Stimulated activated CD8-positive, alpha-beta memory T cell treated with anti-CD3 and anti-CD28 coated beads, Interleukin-4, amount 100 ng/mL, for 4 hours (primary cell): ENCODE measurements at places on chromosomes 13 and 19.

- peak; percentile 29 for DNase-seq
Measured at GRCh38 chr13:27374650-27375049, 49.8 kb upstream of the GTF3A start.

DNA sequence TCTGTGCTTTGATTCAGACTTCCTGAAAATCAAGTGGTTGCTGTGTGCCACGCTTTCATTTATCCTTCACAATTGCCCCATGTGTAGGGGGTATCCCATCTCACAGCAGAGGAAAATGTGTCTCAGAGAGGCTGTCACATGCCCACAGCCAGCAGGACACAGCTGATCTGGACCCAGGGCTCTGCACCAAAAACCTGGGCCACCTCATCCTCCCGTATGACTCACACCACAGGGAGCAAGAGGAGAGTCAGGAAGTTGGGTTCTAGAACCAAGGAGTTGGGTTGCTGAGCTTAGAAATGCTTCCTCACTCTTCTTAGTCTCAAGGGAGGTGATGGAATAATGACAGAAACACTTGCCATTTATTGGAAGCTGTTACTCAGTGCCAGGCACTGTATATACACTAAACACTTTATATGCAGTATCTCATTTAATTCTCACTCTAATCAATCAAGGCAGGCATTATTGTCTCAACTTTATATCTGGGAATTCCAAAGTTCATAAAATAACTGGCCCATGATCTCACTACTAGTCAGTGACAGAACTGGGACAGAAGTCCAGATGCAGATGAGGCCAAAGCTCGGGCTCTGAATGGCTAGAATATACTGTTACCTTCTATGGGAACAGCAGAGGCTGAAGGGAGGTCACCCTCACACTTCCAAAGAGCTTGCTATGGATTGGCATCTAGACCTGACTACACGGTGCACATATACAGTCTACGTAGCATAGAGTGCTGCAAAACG, 47.7 kb upstream of the ATP12A start:
- DNase-seq, result no peak

DNA sequence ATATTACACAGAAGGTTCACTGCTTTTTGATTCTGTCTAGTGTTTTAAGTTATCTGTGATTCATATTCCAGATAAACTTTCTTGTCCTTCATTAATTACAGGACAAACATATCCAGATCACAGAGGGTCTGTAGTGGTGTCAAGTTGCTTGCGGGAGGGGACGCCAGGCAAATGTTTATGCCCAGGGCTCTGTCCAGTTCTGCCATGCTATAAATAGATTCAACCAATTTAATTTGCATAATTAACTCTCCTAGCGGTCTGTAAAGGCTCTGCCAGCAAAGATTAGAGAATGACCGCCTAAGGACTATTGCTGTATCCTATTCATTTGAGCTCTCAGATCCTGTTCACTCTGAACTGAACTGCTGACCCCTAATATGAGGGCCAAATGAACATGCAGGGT, 59.7 kb upstream of the TRPC4 start:
- DNase-seq, result no peak

GRCh38 chr13:22126433-22127021, 455.7 kb downstream of the FGF9 start:
- no peak for DNase-seq

GRCh38 chr13:102117175-102117831, 284.5 kb downstream of the FGF14 start:
- no peak for DNase-seq

DNA sequence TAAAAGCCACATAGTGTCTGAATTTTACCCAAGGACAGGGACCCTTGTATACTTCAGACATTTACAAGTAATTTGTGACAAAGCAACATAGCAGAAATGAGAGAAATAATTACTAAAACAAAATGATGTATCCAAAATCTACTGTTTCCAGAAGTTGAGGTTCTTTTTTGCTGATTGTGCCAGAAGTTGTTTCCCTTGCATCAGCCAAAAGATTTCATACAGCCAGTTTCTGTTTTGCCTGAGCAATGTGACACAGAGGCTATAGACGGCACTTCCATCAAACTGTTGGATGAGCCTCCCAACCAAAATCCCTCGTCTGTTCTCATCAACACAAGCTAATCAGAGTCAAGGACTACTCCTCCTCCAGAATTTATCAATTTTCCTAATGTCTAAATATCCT, 913.2 kb upstream of the GPC6 start:
- DNase-seq, result no peak

- DNase-seq, result no peak
Measured at GRCh38 chr13:53069800-53070199, 41.2 kb downstream of the OLFM4 start.

DNA sequence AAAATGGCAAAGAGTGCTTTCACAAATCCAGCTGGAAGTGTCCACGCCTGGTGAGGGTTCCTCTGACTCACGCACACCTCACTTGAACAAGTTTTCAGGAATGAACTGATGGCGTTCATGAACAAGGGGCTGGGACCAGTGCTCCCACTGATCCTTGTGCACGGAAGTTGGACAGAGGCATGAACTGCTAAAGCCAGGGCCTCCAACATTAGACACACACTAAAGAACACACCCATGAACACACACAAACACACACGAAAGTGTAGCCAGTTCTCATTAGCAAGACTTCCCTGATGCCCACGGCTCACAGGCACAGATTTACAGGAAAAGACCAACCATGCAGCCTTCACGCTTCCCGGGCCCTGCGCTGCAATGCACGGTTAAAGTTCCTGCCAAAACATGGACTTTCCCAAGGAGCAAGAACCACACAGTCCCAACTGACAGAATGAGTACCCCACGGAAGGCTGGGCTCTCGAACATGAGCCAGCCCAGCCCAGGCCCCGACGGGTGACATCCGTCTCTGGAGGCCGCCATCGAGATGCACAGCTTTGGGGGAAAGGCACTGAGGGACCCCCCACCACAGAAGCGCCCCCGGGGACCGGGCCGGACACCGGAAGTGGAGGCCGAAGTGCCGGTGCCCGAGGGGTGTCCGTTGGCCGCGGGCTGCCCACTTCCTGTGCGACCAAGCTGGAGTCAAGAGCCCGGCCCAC, 808 bp downstream of the DNMT1 start:
- DNase-seq, result no peak

GRCh38 chr13:51097353-51098043, 13.6 kb downstream of the C13orf42 start:
- DNase-seq, result no peak

DNA sequence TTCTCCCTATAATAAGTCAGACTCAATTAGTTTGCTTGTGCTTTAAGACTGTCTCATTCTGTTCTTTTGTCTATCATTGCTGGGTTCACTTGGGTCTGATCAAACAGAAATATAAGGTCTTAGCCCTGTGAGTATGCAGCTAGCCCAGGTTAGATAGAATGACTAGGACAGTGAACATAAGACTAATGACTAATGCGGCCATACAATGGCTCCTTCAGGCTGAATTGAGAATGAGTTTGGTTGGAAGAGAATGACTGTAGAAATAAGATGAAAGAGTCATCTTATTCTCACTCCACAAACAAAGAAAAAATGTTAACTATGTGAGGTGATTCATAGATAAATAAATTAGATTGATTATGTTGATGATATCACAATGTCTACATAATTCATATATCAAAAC, 50.1 kb upstream of the OBI1 start:
- DNase-seq, result no peak

- no peak for DNase-seq
Measured at GRCh38 chr13:84946192-84946591, 853.0 kb downstream of the SLITRK6 start.

DNA sequence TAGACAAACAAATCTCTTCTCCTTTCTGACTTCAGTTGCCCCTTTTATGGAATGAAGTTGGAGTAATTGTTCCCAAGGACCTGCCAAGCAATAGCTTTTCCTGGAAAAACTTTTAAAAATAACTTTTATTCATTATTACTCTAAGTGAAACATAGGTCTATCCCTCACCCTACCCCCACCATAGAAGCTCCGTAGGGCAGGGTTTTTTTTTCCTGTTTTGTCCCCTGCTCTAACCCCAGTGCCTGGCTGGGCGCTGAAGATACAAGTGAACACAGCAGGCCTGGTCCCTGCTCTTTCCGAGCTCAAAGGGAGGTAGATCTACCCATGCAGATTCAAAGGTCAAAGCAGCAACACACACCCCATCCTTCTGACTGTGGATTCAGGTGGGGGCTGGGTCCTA, 8.7 kb upstream of the GNG8 start:
- no peak for DNase-seq

- peak; percentile 4 for DNase-seq
Measured at GRCh38 chr19:38142176-38143035, 81.6 kb downstream of the DPF1 start.

DNA sequence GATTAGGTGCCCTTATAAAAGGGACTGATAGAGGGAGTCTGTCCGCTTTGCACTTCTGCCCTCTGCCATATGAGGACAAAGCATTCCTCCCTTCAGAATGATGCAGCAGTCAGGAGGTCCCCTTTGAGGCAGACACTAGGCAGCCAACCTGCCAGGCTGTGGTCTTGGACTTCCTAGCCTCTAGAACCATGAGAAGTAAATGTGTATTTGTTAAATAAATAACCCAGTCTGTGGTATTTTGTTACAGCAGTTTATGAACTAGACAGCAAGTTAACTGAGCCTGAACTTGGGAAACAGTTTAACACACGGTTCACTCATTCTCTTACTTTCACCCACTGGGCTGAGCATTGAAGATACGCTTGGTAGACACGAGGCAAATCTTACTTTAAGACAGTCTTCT, 313.2 kb downstream of the UQCRFS1 start:
- no peak for DNase-seq

DNA sequence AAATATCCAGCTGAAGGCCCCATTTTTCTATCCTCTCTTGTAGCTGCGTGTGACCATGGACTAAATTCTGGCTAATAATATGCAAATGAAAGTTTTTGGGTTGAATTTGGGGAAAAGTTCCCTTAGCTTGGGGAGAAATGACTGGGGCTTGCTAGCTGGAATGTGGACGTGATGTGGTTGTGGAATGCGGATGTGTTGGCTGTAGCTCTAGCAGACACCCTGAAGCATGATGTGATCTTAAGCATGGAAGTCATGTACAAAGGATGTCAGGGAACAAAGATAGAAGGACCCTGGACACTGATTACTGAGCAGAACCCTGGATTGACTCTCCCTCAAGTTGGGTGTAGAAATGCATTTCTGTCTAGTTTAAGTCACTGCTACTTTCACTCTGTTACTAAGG, 25.4 kb upstream of the SCEL start:
- no peak for DNase-seq

GRCh38 chr13:99086267-99087097, 108.6 kb upstream of the DOCK9 start:
- DNase-seq, result no peak

DNA sequence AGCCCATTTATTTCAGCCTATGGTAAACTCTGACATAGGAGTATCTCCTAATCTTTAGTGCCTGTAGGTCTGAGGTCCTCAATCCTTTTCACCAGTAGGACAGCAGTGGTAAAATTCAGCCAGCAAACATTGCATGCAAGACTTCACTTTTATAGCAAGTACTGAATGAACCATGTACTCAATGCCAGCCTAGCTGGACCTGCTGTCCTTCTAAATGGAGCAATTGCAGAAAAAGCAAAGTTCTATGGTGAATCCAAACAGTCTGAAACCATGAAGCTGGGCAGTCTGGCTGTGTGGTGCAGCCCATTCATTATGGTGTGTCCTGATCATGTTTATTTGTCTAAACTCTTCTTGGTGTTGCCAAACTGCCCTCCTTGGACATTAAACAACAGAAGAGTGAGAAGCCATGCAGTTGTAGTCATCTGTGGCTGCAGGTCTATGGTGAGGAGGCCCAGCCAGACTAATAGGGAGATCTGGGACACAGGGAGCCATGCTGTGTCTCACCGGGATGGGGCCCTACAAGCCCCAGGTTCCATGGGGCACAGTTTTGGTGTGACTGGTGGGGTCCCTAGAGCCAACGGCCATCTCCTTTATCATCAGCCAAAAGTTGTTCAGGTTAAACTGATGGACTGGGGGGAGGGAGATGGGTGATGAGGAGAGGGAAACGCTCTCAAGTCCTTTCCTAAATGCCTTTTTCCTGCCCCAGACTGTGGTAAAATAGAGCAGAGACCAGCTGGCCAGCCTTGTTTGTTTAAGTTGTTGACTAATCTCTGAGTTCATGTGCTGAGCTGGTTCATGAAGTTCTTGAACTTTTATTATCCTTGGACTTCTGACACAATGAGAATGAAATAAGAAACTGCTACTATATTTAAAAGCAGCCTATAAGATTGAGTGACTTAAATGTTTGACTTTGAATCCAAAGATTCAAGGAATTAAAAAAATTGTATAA, 20.6 kb upstream of the TNFSF11 start:
- DNase-seq, result no peak

GRCh38 chr13:106036870-106037269, 498.6 kb downstream of the EFNB2 start:
- DNase-seq, result no peak

- DNase-seq, result no peak
Measured at GRCh38 chr13:36211567-36211966, 2.8 kb downstream of the SOHLH2 start.

DNA sequence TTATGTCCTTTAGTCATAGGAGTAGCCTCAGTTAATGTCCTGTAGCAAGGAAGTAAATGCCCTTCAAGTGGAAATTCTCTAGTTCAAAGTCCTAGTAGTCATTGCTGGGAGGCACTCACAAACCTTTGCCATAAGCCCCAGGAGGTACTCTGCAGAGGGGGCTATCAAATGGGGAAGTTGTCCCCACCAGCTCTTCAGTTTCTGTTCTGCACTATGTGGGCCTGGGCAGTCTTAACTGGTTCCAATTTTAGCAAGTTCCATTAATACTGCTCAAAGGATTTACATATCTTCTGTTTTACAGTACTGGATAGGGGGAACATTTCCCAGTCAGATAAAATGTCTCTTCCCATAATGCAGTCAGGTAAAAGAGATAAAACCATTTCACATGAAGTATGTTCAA, 101.3 kb downstream of the B3GLCT start:
- no peak for DNase-seq

GRCh38 chr19:16216744-16217670, 19.3 kb downstream of the AP1M1 start:
- no peak for DNase-seq

GRCh38 chr19:28324275-28325060, 888.5 kb downstream of the UQCRFS1 start:
- no peak for DNase-seq

DNA sequence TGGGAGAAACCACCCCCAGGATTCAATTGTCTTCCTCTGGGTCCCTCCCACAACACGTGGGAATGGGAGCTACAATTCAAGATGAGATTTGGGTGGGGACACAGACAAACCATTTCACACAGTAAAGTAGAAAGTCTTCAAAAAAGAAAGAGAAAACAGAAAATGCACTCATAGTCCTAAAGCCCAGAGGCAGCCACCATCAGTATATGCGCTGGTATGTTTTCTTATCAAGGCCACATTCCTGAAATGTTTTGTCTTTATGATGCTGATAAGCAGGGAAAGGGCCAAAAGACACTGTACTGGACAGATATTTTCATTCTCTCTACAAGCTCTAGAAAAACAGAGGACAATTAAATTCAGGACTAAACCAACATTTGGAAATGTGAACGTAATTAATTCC, 375.8 kb upstream of the TSHZ3 start:
- no peak for DNase-seq
